ENCODE measurements at places on chromosomes 3 and 15. TPM values are rescaled to one million over a fixed set of nuclear protein-coding genes. Genes with fewer than 3 reads are reported as not detected.

The ATP8B4 gene
- total RNA-seq, result 29.4 TPM

The ROPN1 gene
- total RNA-seq, result not detected

The SOX2 gene
- total RNA-seq, result not detected

The ADGRG7 gene
- total RNA-seq, result not detected

The SCG3 gene
- total RNA-seq, result not detected

The PXK gene
- 41.0 TPM for total RNA-seq

The NECTIN3 gene
- 40.4 TPM for total RNA-seq

The HACL1 gene
- 18.7 TPM for total RNA-seq

The KBTBD13 gene
- not detected for total RNA-seq

The SAMMSON gene
- not detected for total RNA-seq

The SHF gene
- 2.7 TPM for total RNA-seq

The PPP1R14D gene
- total RNA-seq, result not detected

The SLTM gene
- 58.8 TPM for total RNA-seq

The SLC28A2 gene
- not detected for total RNA-seq

The UNC13C gene
- not detected for total RNA-seq

The SLC22A13 gene
- total RNA-seq, result 0.09 TPM

The LRRC31 gene
- total RNA-seq, result not detected

The ZNF80 gene
- total RNA-seq, result not detected

The PLA2G4F gene
- total RNA-seq, result under 0.01 TPM

The HES1 gene
- total RNA-seq, result 4.7 TPM

The STAC gene
- not detected for total RNA-seq

The SYNPR gene
- not detected for total RNA-seq

The USP4 gene
- 27.4 TPM for total RNA-seq

The PIERCE2 gene
- 0.60 TPM for total RNA-seq

The ROBO2 gene
- total RNA-seq, result 0.17 TPM

The RTP1 gene
- total RNA-seq, result not detected

The IL12A gene
- total RNA-seq, result 0.17 TPM

The INKA1 gene
- total RNA-seq, result 12.1 TPM

The CALML4 gene
- 2.7 TPM for total RNA-seq

The RBP2 gene
- not detected for total RNA-seq

The WWTR1 gene
- total RNA-seq, result 23.2 TPM

The SCG5 gene
- 24.3 TPM for total RNA-seq

The GRAMD2A gene
- 0.09 TPM for total RNA-seq

The THBS1 gene
- 791 TPM for total RNA-seq

The LNP1 gene
- total RNA-seq, result 3.9 TPM

The BHLHE40 gene
- total RNA-seq, result 7.9 TPM

The SKIC8 gene
- 68.8 TPM for total RNA-seq

The DISP2 gene
- 0.16 TPM for total RNA-seq

Measured in bronchial smooth muscle cell (primary cell).